NCI-H1092 (cell line): ENCODE measurements at places on chromosomes 12 and 14.

GRCh38 chr12:9711664-9712063, 21.2 kb downstream of the CLECL1 start:
- no peak for DNase-seq

DNA sequence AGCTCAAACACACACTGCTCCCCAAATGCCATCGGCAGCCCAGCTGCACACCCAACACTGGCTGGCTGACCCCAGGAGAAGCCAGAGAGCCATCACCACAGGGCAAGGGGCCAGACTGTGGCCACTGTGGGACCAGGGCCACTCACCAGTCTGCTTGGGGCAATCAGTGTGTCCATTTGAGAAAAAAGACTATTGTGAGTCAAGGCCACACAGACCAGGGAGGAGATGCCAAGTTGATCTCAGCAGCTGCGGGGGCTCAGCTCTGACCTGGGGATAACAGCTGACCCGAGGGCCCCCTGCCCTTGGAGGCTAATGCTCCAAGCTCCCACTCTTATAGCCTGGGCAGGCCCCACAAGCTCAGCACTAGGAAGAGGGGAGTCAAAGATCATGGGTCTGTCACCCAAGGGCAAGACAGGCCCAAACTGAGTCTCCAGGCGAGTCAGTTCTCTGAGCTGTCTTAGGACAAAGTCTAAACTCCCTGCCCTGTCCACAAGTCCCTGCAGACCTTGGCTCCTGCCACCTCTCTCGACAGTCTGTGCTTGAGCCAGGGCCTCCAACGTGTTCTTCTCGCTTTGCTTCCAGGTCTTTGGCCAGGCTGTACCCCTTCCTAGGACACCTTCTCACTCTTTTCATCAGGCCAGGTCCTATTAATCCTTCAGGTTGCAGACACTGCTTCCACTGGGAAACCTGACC, 30.1 kb upstream of the PNMA1 start:
- DNase-seq, result no peak

DNA sequence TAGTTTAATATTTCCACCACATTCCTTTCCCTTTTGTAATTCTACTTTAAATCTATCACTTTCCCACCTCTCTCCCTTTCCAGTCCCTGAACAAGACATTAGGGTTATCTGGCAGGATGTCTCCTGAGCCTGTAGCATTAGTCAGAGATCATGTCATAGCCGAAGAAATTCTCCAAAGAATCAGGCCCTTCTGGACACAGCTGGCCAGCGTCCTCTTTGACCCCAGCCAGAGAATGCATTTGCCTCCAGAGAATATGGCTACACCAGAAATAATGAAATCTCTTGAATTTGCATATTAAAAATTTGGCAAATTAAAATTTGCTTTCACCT, 56.7 kb downstream of the NTF3 start:
- no peak for DNase-seq

DNA sequence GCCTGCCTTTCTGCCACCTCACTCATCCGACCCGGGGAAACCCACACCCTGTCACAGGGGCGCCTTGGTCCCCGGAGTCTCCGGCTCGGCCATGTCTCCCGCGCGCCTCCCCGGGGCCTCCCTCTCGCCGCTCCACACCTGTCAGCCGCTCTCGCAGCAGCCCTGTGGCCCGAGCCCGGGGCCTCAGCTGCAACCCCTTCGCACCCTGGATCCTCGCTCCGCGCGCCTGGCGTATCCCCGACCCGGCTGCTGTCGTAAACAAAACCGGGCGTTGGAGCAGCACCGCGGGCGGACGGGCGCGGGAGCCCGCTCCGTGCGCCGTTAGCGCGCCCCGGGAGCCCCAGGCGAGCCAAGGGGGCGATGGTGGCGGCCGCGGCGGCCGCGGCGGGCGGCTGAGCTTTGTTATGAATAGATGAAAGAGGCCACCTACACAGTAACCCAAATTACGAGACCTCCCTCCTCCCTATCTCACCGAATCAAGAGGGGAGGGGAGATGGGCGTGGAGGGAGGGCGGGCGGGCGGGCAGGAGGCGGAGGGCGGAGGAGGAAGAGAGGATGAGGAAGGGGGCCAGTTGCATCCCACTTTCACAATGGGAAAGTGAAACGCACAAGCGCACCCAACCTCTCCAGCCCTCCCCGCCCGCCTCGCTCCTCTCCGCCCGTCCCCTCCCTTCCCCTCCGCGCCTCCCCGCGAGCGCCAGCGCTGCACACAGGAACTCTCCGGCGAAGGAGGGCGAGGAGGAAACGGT, at the start of gene PLXNC1:
TSS of gene PLXNC1 (plus strand) at position 587 of the 748 bp plus-strand sequence. CDS start 395 bp downstream, outside the sequence.
- peak; percentile 61 for DNase-seq

GRCh38 chr12:6262211-6262610, 48.3 kb upstream of the PLEKHG6 start:
- DNase-seq, result no peak

GRCh38 chr12:51520576-51521325, 70.3 kb upstream of the SCN8A start:
- DNase-seq, result no peak

- DNase-seq, result no peak
Measured at GRCh38 chr12:89597770-89598169, 71.9 kb upstream of the POC1B start.

- DNase-seq, result no peak
Measured at GRCh38 chr12:57929092-57929830, 12.1 kb upstream of the ATP23 start.

GRCh38 chr12:62192180-62192902, 67.9 kb upstream of the USP15 start:
- DNase-seq, result peak; percentile 62

- DNase-seq, result peak; percentile 85
Measured at GRCh38 chr12:132450418-132451171, 39.4 kb upstream of the FBRSL1 start.

- no peak for DNase-seq
Measured at GRCh38 chr12:112218150-112218549, 92.8 kb downstream of the TRAFD1 start.

DNA sequence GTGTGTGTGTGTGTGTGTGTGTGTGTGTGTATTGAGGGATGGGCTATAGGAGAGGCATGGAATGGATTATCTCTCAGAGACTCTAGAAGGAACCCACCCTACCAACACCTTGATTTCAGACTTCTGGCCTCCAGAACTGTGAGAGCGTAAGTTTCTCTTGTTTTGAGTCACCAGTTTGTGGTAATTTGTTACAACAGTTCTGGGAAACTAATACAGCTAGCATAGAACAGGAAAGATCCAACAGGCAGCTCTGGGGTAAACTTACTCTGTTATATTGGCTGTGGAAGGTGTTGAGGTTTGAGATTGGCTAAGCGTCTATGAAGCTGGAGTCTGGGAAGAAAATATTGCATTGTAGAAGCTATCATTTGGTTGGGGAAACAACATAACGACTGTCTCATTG, 334.3 kb downstream of the AACS start:
- no peak for DNase-seq

DNA sequence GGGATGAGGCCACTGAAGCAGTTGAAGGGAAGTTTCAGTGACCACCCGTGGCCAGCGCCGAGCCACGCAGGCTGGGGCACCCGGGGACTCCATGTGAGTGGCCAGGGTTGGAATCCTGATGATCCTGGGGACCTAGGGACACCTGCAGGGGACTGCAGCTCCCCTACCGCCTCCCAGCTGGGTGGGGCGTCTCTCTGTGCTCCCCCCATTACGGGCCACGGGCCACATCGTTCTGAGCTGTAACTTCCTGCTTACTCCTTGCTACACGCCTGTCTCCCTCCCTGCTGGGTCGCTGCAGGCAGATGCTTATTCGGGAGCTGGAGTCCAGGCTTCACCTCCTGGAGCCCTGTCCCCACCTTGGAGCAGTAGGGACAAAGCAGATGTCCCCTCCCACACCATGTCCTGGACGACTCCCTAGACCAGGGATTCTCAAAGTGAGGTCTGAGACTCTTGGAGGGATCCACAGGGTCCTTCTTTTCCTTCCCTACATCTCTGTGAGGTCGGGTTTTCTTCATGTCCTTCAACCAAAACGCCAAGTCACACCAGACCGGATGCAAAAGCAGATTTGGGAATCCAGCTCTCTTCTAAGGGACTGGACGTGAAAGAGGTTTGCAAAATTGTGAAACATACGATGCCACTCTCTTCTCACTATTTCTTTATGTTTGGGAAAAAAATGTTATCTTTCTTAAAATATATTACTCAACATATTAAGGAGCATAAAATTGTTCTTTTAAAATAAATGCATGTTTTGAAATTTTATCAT, 85.9 kb upstream of the NCOR2 start:
- no peak for DNase-seq

- no peak for DNase-seq
Measured at GRCh38 chr12:57454566-57455373, at the start of gene INHBE. Gene INHBE, plus strand, starts transcription at chr12:57455307. Its CDS starts 230 bp downstream, at chr12:57455537.

GRCh38 chr14:100065942-100066574, 836 bp downstream of the EVL start:
- no peak for DNase-seq

- no peak for DNase-seq
Measured at GRCh38 chr14:103416916-103417315, 31.7 kb downstream of the MARK3 start.
